ENCODE measurements at places on chromosomes 3 and 15.

GRCh38 chr3:37901721-37902120 lies 40.0 kb downstream of the CTDSPL start:
- DNase-seq: no peak

GRCh38 chr3:42115215-42115614 lies 24.1 kb downstream of the TRAK1 start:
- no peak for DNase-seq

DNA sequence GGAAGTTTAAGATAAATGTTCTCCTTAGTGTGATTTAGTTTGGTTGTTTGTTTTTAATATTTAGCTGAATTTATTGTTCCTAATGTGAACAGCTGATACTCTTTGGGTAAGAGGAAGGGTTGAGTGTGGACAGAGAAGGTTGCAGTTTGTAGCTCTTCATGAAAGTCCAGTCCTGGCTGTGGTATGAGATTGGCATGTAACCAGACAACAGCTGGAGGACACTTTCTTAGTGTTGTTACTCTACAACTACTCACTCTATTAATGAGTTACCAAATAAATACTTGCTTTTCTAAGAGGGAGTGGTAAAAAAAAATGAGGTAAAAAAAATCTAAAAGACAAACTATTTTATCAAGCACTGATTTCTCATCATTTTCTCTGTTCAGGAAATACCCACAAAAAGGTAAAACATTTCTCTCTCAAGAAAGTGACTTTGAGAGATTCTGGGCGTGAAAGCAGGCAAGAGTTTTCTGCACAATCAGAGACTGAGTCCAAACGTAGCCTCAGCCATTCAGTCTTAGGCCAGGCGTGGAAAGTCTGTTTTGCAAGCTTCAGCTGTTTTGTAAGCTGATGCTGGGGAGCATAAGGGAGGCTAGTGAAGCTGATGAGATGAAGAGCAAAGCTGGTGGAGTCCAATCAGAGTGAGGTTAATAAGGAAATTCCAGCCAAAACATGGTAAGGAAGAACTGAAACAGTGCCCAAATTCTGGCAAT lies 138.5 kb upstream of the ARPP21 start:
- no peak for DNase-seq

DNA sequence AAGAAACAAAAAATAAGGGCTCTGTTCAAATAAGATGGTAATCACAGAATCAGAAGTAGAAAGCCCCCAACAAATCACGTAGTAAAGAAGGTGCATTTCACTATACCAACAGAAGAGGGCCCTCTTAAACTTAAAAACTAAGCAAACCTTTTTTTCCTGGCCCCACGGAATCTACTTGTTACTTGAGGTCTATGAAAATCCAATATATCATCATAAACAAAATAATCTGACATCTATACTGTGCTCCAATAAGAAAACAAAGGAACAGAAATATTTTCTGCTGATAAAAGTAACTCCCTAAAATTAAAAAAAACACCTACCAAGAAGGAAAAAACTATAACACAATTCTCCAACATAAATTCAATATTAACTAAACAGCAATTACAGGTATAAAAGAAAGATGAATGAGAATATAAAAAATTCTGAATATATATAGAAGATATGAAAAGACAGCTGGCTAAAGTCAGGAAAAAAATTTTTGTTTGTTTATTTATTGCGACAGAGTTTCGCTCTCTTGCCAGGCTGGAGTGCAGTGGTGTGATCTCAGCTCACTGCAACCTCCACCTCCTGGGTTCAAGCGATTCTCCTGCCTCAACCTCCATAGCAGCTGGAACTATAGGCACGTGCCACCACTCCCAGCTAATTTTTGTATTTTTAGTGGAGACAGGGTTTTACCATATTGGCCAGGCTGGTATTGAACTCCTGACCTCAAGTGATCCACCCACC lies 81.8 kb downstream of the CLASP2 start:
- no peak for DNase-seq

All from CD8-positive, alpha-beta T cell (primary cell).